A172 (cell line): ENCODE measurements at places on chromosomes 4 and X.

GRCh38 chr4:29734343-29735213 lies 985.6 kb upstream of the PCDH7 start:
- no peak for DNase-seq

DNA sequence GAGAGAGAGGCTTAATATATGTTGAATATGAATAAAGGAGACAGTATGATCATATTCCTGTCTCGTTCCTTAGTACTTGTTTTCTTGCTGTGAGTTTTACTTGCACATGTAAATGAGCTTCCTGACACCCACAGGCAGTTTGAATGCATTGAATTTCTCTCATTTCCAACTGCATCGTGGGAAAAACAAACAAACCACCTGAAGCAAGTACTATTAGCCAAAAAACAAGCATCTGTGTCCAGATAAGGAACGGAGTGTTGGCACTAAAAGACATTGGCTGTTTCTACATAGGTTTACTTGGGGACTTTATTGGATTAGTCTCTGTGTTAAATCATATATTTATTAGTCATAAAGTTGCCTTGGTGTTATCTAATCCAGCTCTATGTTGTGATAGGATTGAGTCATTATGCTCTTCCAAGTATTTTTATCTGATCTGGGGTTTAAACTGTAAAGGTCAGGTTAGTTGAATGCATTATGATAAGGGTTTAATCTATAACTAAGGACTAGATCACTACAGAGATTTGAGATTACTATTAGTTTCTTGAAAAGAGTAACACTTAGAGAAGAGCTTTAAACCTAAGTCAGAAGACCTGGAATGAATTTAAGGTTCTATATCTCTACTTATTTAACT lies 339.0 kb upstream of the SPANXN4 start:
- DNase-seq: no peak

GRCh38 chrX:49901048-49901447 lies 21.3 kb upstream of the CLCN5 start:
- no peak for DNase-seq

DNA sequence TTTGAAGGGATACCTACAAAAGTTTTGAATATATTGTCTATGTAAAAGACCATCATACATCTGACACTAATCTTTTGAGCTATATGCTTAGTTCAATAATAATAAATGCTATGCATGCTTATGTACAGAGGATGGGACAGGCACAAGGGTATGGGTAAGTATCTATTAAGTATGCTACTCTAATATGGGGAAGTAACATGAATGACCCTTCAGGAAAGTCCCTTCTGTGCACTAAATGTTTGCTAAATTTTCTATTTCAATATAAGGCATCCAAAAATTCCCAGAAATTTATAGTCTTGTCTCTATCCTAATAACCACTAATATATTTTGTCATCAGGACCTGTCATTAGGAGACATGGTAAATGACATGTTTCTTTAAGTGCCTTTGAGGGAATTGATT lies 19.0 kb downstream of the ATP8A1 start:
- DNase-seq: no peak

DNA sequence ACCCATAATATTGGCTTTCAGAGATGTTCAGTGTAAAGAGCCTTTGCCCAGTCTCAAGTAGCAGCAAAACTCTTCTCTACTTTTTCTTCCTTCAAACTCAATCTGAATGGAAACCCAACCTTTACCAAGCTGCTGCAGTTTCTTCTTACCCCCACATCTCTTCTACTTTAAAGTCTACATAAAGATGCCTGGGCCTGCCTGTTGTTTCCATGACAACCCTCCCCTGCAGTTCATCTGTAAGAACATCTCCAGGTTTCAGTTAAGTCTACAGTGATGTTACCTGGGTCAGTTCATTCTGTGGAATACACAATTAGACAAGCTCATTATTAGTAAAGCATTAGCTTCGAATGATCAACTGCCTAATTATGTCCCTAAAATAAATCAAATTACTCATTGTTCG lies 81.4 kb downstream of the SPANXN3 start:
- no peak for DNase-seq

- no peak for DNase-seq
Measured at GRCh38 chr4:174859904-174860303, 30.9 kb upstream of the GLRA3 start.

GRCh38 chr4:5364406-5364805 lies 313.1 kb downstream of the STK32B start:
- no peak for DNase-seq

DNA sequence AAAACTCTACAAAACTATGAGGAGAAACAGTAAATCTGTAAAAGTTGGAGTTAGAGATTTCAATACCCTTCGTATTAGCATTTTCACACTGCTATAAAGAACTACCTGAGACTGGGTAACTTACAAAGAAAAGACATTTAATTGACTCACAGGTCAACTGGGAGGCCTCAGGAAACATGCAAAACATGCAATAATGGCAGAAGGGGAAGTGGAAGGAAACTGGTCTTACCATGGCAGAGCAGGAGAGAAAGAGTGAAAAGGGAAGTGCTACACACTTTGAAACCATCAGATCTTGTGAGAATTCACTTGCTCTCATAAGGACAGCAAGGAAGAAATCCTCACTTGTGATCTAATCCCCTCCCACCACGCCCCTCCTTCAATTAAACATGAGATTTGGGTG lies 949.9 kb downstream of the TECRL start:
- DNase-seq: no peak

DNA sequence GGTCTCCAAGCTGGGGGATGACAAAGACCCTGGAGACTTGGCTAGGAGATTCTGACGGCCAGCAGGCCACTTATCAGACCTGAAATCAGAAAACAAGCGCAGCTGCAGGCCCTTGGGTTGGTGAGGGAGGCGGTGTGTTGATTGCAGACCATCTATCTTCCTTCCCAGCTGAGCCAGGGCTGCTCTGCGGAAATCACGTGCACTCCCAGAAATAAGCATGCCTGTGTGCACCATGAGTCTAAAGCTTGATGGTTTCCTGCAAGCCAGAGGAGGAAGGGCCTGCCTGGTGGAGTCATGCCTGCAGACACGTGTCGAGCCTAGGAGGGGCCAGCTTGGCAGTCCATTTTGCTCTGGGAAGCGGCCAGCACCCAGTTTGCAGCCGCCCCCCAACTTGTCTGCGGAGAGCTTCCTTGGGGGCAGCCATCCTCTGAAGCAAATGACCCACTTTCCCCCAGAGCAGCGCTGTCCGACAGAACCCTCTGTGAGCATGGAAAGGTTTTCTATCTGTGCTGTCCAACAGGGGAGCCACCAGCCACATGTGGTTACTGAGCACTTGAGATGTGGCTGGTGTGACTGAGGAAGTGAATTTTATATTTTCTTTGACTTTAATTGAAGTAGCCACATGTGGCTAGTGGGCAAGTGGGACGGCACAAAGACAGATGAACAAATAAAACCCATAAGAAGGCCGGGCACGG lies 175.7 kb upstream of the BCOR start:
- no peak for DNase-seq

GRCh38 chr4:159787901-159788300 lies 685.0 kb downstream of the RAPGEF2 start:
- DNase-seq: no peak

DNA sequence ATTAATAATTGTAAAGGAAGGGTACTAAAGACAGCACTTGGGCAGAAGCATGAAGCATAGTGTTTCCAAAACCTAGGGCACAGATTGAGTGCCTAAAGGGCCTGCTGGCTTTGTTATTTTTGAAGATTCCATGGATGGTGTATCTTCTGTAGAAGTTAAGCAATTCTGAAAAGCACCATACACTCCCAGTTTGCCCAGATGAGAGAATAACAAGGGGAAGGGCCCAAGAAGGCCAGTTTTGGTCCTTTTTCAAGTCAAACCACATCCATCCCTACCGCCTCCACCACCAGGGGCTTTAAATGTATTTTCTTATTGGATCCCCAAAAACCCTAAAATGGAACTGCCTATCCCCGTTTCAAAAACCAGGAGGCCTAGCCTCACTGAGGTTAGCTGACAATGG lies 17.2 kb downstream of the SCARB2 start:
- DNase-seq: no peak

DNA sequence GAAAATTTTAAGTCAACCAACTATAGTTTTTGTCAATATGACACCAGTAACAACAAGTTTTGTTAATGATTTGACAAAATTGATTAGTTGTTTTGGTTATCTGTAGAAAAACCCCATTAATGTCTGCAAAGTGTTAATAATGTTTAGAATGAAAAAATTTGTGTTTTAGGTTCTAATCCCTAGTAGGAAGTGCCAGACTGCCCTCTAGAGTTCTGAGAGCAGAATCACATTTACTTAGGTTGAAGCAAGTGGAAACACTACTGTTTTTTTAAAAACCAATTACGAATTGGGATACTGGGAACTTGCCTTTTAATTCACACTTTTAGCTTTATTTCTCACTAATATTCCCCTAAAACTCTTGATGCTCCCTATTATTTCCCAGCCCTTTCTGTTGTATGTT lies 101.1 kb upstream of the CYLC1 start:
- DNase-seq: no peak

DNA sequence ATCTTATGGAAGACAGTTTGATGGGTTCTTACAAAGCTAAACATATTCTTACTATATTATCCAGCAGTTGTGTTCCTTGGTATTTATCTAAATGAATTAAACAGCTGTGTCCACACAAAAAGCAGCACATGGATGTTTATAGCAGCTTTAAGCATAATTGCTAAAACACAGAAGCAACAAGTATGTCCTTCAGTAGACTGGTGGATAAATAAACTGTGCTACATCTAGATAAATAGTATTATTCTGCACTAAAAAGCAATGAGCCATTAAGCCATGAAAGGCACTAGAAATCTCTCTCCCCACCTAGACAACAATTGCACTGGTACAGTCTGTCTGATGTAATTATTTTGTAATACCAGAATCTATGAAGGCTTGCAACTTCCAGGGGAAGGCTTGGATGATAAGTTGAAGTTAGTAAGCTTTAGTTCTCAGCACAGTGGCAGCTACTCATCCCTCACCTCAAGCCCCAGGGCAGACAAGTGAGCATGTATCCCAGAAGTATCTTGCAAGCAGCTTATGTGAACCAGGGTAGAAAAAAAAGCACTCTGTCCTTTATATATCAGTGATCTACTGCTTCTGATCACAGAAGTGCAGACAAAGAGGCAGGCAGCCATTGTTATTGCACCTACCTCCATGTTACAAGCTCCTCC lies 36.9 kb downstream of the WDR17 start:
- no peak for DNase-seq

DNA sequence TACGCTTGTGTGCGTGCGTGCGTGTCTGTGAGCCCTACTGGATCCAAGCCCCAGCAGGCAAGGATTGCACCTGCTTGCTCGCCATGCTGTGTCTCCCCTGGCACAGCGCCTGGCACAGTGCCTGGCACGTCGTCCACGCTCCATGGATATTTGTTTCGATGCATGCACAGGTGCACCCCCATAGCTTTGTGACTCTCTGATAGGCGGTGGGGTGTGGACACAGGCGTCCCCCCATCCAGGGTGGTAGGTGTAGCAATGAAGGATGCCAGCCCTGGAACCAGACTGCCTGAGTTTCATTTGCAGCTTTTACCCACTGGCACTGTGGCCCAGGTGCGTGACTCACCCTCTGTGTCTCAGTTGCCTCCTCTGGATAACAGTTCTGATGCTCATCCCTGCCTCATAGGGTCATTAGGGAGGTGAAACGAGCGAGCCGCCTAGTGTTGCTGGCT lies 20.2 kb downstream of the PIGG start:
- no peak for DNase-seq

DNA sequence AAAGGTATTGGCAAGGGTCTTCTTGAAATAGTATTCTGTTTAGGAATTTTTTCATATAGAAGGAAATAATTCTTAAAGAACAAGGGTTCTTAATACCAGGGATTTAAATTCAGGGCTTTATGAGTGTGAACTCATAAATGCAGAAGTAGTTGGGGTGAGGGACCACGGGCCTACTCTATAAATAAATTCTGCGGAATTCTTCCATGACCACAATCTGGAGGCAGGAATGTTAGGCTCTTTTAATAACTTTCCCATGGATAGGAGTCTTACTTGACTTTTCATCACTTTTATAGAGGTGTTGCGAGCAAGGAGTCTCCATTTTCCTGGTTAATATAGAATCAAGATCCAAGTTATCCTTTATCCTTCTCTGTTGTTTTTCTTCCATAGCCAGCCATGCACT lies 76.7 kb upstream of the SLC4A4 start:
- peak; percentile 27 for DNase-seq

DNA sequence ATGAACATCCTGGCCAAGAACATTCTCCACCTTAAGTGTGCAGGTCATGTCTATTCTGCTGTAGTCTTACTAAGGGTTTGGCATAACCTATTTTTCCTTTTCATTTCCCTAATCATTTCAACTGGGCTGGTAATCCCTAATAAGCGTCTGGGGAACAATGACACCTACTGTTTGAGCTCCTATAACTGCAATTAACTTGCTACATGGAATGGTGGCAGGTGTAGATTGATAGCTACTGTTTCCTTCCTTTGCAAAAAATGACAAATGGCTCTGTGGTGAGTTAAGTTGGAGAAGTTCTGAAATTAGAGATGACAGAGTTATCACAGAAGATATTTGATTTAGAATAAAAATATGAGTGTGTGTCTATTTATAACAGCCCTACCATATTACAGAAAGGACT lies 104.5 kb upstream of the NAP1L5 start:
- DNase-seq: no peak

DNA sequence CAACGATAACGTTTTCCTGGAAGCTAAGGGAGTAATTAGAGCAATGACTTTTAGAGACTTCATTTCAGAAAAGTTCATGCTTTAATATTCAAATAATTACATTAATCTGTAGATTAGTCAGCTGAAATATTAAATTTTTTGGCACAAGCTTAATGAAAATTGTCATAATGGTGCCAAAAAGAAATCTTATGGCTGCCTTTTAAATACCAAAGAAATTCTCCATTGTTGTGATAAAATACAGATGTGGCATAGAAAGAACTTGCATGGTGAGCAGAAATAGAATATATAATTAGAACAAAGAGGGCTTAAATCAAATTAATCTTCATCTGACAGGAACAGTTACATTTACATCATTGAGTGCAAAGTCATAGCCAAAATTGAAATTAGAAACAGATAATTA lies 263.5 kb downstream of the AFF2 start:
- DNase-seq: no peak

GRCh38 chr4:88609387-88609786 lies 17.1 kb downstream of the HERC3 start:
- DNase-seq: no peak

DNA sequence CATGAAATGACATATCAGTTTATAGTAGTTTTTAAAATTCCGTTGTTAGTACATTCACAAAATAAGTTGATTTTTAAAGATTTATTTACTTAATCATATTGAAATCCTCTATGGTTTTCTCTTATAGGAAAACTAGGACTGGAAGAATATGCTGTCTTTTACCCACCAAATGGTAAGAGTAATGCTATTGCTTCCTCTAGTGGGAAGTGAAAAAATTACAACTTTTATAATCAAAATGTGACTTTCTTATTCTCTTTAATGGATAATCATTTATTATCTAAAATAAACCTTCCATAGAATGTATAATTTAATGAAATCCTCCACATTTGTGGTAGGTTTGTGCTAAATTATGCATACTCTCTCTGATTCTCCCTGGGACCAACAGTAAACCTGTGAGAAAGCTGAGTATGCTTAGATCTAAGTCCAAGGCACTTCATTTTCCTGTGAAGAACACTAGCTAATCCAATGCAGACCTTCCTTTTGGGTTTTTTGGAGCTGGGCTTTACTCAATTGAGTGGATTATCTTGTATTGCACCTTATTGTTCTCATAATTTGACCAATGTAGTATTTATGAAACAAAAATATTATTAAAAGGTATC lies 136.2 kb downstream of the TBC1D19 start:
- DNase-seq: peak; percentile 11
